Naive thymus-derived CD4-positive, alpha-beta T cell (primary cell): ENCODE measurements at places on chromosomes 11 and 22. TPM values are rescaled to one million over a fixed set of nuclear protein-coding genes. Genes with fewer than 3 reads are reported as not detected.

- no peak for DNase-seq
Observed at GRCh38 chr11:44258839-44259420, 51.0 kb downstream of the ALX4 start.

GRCh38 chr22:22091400-22091878 lies 108.9 kb upstream of the TOP3B start:
- DNase-seq, result no peak

Gene SYCE3
- not detected for total RNA-seq

DNA sequence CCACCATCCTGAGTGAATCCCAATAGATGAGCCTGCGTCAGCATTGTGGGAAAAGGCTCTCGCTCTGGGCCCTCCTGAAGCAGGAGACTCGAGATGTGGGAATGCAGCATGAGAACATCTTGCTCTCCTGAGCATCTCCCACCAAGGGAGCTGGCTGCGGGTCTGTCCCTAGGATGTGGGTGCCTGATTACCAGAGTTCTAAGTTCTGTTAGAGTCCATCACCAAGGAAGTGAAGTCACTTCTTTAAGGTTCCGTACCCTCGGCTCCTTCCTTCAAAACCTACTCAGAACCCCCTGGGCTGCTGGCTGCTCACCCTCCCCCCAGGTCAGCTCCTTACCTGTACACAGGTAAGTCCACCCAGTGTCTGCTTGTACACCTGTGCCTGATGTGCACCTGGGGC lies 100.5 kb upstream of the IGLL5 start:
- DNase-seq, result no peak

Gene POU2F3
- total RNA-seq, result not detected

Gene RFPL2
- total RNA-seq, result 1.1 TPM

DNA sequence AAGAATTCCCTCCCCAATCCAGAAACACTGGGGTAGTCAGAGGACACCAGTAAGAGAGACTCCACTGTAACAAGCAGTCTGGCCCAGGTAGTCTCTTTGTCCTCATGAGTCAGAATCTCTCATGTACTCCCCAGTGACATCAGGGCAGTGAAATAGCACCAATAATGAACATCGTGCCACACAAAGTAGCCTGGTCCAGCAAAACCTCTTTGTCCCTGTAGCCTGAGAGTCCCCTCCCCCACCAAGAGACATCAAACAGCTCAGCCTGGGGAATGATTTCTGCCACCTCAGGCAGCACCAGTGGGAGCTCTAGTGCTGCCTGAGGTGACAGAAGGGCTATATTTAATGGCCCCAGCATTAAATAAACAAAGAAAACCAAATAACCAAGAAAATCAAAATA lies 88.1 kb downstream of the SBF2 start:
- DNase-seq, result no peak

DNA sequence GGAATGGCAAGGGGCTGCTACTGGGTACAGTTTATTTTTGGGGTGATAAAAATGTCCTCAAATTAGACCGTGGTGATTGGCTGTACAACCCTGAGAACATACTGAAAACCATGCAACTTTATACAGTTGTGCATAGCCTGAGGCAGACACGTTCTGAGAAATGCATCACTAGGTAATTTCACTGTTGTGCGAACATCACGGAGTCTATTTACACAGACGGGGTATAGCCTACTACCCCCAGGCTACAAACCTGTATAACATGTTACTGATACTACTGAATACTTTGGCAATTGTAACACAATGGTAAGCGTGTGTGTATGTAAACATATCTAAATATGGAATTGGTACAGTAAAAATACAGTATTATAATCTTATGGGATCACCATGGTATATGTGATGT lies 23.6 kb downstream of the NARS2 start:
- DNase-seq, result no peak

Gene TNNT3
- total RNA-seq, result 8.7 and 9.8 TPM in 2 replicates
